Substantia nigra (tissue), 51 donors: ENCODE measurements at places on chromosomes 2 and 18.

GRCh38 chr2:187989925-187990623 lies 301.6 kb upstream of the GULP1 start:
- DNase-seq: no peak

DNA sequence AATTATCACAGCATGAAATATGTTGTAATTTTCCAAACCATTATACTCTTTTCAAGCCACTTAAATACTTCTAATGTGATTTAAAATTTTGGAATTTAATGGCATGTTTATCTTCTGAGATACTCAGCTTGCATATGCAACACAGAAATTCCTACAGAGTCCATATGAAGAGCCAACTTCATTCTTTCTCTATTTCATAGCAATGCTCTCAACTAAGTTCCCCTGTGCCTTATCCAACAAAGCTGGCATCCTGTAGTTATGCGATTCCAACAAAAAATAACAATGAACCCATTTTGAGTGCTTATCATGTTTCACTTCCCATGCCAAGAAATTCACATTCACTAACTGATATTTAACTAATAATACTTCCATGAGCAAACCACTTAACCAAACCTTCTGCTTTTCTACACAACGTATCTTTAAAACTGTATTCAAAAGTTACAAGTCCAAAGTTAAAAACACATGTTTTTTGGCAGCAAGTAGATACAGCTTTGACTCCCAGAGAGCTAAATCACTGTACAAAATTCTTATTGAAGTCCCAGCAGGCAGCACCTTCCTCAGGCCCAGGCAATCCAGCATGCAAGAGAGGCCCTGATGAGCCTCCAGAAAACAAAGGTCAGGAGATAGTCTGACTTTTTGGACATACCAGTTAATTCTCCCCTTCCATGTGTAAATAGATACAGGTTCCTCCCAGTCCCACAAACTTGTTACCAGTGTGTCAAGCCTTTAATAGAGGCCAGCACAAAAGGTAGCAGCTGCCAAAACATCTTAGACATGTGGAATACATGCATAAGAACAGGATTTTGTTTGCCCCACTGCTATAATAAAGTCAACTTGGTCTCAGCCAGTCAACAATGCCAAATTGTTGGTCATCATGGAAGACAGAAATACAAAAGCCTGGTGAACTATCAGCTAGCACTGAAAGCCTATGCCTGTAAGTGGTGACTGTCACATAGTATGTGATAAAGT lies 113.1 kb upstream of the WDR75 start:
- DNase-seq: no peak

- no peak for DNase-seq
Observed at GRCh38 chr2:85698880-85699254, 4.7 kb downstream of the GNLY start.

GRCh38 chr2:196160101-196160500 lies 11.3 kb downstream of the STK17B start:
- DNase-seq: no peak

DNA sequence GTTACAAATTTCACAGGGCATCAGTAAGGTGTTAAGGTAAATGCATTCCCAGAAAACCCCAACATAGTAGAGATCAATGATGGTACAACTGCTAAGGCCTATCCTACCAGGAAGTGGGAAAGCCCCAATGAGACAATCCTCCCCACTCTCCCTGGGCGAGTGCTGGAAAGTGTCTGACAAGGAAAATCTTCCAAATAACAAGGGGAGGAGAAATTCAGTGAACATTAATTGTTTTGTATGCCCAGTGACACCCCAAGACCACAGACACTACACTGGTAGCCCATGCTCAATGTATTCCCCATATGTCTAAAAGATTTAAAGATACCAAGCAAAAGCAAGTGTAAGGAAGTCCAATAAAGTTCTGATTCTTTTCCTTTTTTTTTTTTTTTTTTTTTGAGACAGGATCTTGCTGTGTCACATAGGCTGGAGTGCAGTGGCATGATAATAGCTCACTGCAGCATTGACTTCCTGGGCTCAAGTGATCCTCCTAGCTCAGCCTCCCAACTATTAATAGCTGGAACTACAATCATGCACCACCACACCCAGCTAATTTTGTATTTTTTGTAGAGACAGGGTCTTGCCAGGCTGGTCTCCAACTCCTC lies 24.7 kb downstream of the B4GALT6 start:
- DNase-seq: no peak

DNA sequence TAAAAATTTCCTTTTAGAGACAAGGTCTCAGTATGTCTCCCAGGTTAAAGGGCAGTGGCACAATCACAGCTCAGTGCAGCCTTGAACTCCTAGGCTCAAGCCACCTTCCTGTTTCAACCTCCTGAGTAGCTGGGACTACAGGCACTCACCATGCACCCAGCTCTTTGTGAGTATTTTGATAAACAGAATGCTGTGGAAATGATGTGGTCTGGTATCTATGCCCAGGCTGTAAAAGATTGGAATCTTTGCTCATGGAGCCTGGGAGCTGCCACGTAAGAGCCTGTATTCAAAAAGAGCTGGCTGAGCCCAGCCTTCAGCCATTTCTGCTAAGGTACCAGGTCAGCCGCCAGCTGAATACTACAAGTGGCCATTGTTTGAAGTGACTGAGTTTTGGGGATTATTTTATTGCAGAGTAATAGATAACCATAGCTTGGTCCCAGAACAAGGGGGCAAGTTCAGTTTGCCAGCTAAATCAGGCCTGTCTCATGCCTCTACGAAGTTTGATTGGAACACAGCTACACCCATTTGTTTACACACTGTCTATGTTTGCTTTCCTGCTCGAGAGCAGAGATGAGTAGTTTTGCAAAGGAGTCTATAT lies 21.3 kb upstream of the ARL5A start:
- no peak for DNase-seq

GRCh38 chr2:168717790-168718502 lies 84.5 kb upstream of the NOSTRIN start:
- no peak for DNase-seq
